ENCODE measurements at places on chromosomes 11 and 22.

DNA sequence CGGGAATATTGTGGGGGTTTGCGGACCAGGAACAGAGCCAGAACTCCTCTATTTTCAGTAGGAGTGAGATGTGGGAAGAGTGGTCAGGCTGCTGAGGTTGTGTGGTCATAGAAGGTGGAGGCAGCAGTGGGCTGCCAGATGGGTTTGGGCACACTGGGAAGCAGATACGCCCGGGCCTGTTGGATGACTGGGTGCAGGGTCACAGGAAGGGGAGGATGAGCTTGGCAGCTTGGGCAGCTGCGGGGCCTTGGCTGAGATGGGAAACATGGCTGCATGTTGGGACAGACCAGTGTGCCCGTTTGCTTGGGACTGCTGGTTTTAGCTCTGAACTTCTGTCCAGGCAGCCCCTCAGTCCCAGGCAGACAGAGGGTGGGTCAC, 11.4 kb downstream of the SHANK3 start:
- DNase-seq, result no peak

DNA sequence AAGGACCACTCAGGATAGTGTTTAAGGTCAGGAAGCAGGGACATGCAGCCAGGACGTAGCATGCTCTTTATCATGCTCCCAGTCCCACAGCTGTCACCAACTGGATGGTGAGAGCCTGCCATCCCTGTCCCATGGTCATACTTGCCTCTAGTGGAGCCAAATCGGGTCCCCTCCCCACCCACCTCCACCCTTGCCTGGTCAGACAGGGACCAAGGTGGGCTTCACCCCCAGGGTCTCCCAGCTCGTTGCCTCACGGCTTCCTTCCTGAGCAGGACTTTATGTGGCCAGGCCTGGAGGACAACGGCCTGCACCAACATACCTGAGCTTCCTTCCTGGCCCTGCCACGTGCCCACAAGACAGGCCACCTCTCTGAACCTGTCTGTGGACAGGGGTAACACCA, 19.8 kb downstream of the A4GALT start:
- DNase-seq, result no peak

DNA sequence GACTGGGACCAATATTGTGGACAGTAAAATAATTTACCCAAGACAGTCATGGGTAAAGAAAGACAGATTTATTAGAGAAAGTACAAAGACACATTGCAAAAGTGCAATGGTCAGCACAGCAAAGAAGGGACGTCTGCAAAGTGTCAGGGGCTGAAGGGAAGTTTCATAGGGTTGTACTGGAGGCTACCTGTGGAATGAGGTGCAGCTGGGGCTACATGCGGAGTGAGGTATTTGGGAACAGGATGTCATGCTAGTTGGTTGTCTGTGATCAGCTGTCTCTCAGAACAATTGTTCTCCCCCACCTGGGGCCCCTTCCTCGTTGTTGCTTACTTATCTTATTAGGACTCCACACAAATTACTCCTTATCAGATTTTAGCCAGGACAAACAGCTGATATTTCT, 11.4 kb upstream of the APOL3 start:
- DNase-seq, result no peak

DNA sequence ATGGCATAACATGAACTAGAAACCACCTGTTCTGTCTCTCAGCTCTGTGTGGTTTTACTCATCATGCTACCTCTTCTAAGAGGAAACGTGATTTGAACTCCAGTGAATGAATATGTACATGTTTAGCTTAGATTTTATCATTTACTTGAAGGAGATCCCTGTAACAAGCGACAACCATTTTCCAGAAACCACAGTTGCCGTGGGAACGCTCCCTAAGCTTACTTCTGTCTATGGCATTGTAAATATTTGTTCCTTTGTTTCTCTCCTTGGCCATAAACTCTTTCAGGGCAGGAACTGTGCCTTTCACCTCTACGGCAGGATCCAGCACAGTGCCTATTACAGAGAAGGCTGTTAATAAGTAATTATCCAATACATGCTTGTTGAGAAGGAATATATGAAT, 17.1 kb upstream of the TPH1 start:
- no peak for DNase-seq

- DNase-seq, result no peak
These were observed 28.2 kb upstream of the CTSD start for GRCh38 chr11:1791912-1792311.

- DNase-seq, result no peak
These were observed 154.2 kb downstream of the LARGE1 start for GRCh38 chr22:33766091-33766490.

DNA sequence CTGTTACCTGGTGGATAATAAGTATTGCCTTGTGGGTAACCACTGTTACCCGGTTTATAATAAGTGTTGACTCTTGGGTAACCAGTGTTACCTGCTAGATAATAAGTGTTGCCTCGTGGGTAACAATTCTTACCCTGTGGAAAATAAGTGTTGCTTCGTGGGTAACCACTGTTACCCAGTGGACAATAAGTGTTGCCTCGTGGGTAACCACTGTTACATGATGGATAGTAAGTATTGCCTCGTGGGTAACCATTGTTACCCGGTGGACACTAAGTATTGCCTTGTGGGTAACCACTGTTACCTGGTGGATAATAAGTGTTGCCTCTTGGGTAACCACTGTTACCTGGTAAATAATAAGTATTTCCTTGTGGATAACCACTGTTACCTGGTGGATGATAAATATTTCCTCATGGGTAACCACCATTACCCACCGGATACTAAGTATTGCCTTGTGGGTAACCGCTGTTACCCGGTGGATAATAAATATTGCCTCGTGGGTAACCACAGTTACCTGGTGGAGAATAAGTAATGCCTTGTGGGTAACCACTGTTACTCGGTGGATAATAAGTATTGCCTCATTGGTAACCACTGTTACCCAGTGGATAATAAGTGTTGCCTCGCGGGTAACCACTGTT, 8.7 kb upstream of the NXPE4 start:
- no peak for DNase-seq

DNA sequence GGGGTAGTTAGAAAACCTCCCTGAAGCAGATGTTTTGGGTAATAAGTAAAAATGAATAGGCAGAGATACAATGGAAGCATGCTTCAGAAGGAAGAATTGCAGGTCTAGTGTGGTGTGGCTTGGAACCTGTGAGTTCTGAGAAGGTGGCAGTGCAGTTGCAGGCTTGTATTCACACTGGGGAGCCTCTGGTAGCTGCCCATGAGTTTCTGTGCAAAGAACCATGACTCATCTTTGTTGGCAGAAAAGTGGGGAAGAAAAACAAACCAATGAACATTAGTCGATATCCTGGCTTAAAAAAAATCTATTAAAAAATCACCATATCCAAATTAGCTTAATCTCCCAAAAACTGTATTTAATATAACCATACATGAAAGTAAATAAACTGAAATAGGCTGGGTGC, 232.6 kb downstream of the FAT3 start:
- no peak for DNase-seq

DNA sequence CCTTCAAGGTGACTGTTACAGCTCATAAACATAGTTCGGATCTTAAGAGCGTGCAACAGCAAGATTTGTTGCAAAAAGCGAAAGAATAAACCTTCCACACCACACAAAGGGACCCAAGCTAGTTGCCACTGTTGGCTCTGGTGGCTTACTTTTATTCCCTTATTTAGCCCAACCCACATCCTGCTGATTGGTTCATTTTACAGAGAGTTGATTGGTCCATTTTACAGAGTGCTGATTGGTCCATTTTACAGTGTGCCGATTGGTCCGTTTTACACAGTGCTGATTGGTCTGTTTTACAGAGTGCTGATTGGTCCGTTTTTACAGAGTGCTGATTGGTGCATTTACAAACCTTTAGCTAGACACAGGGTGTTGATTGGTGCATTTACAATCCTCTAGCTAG, 776.9 kb upstream of the CNTN5 start:
- DNase-seq, result no peak

- DNase-seq, result no peak
These were observed 227.6 kb upstream of the PITPNB start for GRCh38 chr22:28146401-28147314.

DNA sequence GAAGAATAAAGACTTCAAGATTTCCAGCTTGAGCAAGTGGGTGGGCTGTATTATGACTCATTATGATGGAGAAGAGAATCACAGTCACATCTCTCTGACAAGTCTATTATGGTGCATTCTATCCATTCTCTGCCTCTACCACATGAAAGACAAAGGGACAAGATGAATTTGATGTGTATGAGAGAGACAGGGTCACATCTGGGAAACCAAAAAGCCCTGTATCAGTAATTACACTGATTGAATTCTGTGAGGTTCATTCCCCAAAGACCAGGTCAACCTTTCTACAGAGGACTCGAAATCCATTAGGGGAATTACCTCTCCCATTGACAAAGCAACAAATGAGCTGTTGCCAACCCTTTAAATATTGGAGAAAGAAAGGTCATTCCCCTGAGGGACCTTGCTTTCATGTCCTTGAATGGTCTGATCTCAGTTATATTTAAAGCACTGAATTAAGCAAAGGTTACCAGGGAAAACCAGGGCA, 109.6 kb downstream of the USP35 start:
- DNase-seq, result no peak

DNA sequence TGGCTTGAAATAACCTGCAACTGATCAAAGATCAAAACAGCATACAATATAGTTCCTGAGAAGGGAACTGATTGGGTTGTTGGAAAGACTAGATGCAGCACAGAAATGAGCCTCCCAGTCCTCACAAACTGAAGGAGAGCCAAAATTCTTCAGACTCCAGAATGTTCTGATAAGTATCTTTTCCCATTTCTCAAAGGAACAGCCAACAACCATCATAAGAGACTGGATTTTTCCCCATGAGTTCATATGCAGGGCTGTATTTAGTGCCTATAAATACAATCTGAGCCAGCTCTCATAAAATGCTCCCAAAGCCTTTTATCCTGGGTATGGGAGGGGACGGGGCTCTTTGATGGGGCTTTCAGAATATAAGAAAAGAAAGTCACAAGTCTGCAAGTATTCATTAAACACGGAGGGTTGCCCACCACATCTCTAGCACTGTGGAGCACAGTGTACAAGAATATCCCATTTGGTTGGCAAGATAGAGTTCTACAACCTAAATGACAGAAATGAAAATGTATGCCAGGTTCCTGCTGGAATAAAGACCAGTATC, 50.7 kb upstream of the LYVE1 start:
- no peak for DNase-seq

DNA sequence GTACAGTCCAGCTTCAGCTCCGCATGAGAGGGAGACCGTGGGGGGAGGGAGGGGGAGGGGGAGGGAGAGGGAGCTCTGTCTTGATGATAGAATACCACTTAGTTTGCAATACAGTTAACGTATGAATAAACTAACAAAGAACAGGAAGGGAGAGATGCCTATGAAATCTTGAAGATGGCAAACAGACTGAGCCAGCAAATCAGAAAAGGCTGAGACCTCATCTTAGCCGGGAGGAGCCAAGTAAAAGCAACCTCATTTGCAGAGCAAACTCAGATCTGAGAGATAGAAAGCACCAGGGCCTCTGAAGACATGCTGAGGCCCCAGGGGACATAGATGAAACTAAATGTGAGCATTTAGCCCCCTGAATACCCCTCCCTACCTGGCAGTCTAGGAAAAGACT, 23.0 kb downstream of the APLP2 start:
- no peak for DNase-seq

DNA sequence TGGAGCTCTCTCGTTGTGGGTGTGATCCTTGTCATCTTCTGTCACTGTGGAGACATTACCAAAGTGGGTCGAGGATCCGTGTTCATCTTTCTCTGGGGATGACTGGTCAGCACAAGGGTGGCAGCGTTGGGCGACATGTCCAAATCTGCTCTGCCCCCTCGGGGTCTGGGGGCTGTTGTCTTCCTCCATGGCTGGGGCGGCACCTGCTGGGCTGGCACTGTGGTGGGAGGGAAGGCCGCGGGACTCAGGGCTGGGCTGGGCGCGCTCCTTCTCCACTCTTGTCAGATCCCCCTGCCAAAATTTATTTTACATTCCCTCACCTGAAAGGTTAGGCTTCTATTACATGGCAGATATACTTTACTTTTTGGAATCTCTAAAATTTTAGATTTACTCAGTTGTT, 96.4 kb downstream of the UVRAG start:
- no peak for DNase-seq

GRCh38 chr11:131033151-131033651, 116.9 kb upstream of the SNX19 start:
- DNase-seq, result no peak
